Cardiac fibroblast (primary cell): ENCODE measurements at places on chromosomes 1 and 21.

DNA sequence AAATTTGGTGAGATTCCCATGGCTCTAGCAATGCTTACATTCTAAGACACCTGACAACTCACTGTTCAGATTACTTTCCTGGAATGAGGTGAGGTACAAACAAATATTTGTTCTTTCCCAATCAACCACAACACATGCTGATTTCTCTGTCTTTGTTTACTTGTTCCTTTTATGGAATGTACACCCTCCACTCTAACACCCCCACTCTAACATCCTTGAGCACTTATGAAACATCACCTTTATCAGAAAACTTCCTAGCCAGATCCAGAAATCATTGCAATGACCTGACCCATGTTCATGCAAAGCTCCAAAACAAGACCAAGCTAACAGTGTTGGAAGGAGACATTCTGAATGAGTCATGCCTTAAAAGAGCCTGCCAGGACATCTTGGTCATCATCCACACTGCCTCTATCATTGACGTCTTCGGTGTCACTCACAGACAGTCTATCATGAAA, 35.5 kb downstream of the HSD3B1 start:
- DNase-seq: peak; percentile 40

GRCh38 chr21:26954662-26955121, 12.2 kb downstream of the ADAMTS5 start:
- DNase-seq: no peak

DNA sequence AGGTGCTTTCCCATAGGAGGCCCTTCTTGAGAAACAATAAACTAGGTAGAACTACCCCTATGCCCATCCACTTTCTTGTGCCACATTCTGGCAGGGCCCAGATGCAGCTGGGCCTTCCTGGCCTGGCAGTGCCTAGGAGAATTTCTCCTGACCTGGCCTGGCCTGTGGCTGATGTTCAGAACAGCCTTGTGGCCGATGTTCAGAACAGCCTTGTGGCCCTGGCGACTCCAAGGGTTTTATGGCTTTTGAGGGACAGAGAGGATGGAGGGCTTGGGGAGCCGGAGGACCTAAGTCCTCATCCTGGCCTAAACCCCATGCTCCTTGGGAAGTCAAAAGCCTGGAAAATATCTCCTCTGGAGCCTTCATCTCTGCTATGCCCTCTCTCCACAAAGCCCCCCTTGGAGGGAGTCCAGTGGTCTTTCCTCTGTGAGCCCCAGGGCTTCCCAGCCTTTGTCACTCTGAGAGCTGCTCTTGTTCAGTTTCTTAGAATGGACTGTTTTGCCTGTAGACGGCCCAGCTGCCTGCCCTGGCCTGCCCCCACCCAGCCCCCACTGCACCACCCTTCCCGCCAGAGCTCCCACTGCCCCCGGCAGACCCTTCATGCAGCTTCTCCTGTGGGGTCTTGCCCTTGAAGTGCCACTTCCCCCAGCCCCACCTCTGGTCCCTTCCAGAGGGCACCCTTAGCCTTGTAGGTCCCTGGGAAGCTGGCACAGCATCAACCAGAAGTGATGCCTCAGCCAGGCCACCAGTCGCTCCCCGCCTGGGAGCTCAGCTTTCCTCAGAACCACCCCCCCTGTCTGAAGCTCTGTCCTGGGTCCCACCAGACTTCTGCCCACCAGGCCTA, 7.0 kb downstream of the GPR37L1 start:
- DNase-seq: no peak

GRCh38 chr1:199789141-199789540, 238.4 kb upstream of the NR5A2 start:
- DNase-seq: no peak

GRCh38 chr1:71656902-71657301, 576.1 kb upstream of the ZRANB2 start:
- no peak for DNase-seq

- DNase-seq: no peak
These were observed 36.8 kb upstream of the AHCYL1 start for GRCh38 chr1:109947582-109948284.

DNA sequence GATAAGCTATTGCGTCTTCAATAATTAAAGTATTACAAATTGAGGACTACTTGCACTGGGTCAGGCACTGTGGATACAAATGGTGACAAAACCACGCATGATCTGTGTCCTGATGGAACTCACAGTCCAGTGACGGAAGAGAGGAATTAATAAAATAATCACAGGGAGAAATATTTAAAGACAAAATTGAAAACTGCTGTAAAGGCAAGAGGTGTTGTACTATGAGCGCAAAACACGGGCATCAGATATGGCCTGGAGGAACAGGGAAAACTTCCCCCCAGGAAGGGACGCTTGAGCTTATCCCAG, 16.6 kb upstream of the SLAMF6 start:
- no peak for DNase-seq

DNA sequence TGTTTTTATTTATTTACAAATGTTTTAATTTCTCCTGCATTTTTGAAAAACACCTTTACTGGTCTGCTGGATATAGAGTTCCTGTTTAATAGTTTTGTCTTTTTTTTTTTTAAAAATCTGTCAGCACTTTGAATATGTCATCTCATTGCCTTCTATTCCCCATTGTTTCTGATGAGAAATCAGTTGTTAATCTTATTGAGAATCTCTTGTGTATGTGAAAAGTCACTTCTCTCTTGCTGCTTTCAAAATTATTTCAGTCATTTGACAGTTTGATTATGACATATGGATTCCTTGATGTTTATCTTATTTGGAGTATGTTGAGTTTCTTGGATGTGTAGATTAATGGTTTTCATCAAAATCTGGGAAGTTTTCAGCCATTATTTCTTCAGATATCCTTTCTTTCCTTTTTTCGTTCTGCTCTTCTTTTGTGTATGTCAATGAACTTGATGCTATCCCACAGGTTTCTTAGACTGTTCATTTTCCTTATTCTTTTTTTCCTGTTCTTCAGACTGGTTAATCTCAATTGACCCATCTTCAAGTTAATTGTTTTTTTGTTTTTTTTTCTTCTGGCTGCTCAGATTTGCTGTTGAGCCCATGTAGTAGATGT, 51.2 kb upstream of the CCDC190 start:
- no peak for DNase-seq

GRCh38 chr21:42569732-42570301, 56.2 kb downstream of the SLC37A1 start:
- no peak for DNase-seq

DNA sequence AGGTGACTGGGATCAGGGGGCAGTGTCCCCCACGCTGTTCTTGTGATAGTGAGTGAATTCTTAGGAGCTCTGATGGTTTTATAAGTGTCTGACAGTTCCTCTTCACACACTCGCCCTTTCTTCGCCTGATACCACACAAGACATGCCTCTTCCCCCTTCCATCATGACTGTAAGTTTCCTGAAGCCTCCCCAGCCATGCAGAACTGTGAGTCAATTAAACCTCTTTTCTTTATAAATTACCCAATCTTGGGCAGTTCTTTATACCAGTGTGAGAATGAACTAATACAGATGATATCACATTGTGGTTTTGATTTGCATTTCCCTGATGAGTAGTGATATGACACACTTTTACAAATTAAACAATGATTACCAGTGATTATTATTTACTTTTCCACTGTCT, 229.9 kb downstream of the AKT3 start:
- no peak for DNase-seq

DNA sequence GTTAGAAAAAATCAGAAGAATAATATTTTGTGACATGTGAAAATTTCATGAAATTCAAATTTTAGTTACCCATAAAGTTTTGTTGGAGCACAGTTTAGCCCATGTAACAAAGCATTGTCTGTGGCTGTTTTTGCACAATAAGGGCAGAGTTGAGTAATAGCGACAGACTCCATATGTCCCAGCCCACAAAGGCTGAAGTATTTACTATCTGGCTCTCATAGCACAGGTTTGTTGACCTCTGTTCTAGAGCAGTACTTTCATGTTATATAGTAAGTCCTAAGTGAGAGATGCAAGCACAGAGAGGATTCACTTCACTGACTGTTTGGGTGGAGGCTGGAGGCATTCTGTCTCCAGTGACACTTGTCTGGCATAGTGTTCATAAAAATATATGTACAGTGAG, 6.8 kb downstream of the LAMC1 start:
- peak; percentile 66 for DNase-seq

DNA sequence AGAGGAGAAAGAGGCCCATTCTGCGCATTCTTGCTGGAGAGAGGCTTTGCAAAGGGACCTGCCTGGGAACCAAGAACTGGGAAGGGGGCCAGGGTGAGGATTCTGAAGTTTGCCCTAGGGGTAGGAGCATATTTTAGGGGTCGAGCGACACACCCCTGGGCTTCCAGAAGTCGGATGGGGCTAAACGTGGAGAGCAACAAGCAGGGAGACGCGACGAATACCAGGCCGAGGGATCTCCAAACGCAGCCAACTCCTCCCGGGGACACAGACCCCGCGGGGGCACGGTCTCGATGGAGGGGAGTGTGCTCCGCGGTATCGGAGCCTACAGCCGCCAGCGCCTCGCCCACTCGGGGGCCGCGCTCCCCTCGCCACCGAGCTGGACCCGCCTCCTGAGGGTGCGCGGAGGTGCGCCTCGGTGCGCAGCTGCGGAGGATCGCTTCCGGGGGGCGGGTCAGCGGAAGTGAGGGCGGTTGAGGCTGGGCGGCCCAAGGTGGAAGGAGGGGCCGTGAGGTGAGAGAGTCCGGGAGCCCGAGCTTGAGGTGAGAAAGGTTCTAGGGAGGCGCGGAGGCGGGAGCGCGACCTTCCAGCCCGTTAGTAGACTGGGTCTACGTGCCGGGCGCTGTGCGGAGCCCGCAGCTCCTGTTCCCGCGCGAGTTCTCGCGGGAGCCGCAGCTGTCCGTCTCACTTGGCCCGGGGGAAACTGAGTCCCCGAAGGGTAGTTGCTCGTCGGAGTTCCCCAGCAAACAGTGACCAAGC, at the start of gene MTFR1L:
TSS of gene MTFR1L (plus strand) at position 464 of the 756 bp plus-strand sequence. CDS start 3,151 bp downstream, outside the sequence.
- DNase-seq: peak; percentile 69

GRCh38 chr1:54417123-54417522, 10.9 kb upstream of the SSBP3 start:
- DNase-seq: no peak
